Testis (tissue), 5 donors: ENCODE measurements at places on chromosomes 1 and 21. TPM values are rescaled to one million over a fixed set of nuclear protein-coding genes. Genes with fewer than 3 reads are reported as not detected.

Gene AMY1A
- total RNA-seq = not detected

Gene USH2A
- 1.6 TPM for total RNA-seq

Gene WDR47
- 40.4 TPM for total RNA-seq

DNA sequence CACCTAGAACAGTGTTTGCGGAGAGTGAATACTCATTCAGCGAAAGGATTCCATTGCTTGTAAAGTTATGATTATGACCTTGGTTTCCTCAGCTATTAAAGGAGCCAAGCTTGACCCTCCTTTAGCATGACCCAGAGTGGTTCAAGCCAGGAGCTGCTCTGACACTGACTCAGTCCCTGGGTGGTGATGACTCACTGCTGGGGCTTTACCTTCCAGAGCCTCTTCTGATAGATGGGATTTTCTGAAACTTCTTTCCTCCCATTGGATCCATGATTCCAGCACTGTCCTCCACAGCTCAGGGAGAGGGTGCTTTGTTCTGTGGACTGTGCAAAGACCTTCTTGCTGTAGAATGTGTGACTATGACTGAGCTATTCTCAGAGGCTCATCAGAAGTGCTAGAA lies 77.4 kb downstream of the S1PR1 start:
- DNase-seq = no peak

GRCh38 chr1:191760016-191760415 lies 398.2 kb upstream of the RGS18 start:
- DNase-seq = no peak

DNA sequence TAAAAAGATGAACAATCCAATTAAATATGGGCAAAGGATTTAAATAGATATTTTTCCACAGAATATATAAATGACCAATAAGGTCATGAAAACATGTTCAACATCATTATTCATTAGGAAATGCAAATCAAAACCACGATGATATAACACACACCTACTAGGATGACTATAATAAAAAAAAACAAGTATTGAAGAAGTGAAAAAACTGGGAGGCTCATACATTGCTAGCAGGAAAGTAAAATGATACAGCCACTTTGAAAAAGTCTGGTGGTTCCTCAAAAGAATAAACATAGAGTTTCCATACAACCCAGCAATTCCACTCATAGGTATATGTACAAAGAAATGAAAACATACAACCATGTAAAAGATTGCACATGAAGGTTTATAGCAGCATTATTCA lies 75.7 kb upstream of the RAB4A start:
- DNase-seq = no peak

Gene CASZ1
- total RNA-seq = 9.4 TPM

DNA sequence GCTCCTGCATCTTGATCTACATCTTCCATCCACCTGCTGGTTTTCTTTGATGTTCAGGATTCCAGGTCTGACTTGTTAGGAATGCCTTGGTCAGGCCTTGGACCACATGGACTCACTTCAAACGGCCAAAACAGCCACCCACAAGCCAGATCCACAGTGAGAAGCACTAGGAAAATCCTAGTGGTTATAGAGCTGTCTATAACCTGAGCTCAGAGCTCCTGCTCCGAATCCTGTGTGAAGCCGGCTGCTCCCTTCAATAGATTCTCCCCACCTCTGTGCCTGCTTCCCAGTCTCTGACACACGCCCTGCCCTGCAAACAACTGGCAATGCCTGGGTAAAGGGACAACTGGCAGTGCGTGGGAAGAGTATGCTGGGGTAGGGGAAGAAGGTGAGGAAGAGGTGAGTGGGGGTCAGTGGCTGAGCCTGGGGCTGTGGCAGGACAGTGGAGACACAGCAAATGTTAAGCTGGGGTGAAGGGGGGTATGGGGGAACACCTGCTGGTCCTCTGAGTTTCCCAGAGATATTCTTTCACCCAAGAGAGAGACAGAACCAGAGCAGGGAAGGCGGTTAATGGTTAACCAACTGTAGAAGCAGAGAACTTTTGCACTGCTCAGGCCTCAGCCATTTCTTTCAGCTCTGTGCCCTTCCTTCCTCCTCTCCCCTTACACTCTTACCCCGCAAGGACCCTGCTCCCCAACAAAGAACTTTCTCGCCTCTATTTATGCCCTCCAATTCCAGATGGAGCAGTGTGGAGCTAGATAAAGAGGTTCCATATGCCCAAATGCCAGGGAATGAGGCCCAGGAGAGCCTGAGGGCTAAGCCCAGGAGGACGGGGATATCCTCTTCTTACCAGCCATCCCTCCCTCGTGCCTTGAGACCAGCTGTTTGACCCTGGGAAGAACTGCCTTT lies 4.5 kb downstream of the PLXNA2 start:
- DNase-seq = no peak

DNA sequence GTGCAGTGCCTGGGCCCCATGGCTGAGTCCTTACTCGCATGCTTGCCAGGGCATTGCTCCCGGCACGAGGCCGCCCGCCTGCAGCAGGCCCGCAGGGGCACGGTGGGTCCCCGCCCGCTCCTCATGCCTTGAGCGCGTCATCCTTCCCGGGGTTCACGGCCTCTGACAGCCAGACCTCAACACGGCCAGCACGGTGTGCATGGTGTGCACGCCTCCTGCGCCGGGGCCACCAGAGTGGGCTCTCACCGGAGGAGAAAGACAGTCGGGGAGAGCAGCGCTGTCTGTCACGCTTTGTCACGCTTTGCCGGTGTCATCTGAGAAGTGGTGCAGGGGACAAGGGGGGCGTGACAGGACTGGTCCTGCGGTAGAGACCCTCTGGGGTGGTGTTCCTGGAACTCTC lies 11.9 kb upstream of the COL18A1 start:
- DNase-seq = no peak

DNA sequence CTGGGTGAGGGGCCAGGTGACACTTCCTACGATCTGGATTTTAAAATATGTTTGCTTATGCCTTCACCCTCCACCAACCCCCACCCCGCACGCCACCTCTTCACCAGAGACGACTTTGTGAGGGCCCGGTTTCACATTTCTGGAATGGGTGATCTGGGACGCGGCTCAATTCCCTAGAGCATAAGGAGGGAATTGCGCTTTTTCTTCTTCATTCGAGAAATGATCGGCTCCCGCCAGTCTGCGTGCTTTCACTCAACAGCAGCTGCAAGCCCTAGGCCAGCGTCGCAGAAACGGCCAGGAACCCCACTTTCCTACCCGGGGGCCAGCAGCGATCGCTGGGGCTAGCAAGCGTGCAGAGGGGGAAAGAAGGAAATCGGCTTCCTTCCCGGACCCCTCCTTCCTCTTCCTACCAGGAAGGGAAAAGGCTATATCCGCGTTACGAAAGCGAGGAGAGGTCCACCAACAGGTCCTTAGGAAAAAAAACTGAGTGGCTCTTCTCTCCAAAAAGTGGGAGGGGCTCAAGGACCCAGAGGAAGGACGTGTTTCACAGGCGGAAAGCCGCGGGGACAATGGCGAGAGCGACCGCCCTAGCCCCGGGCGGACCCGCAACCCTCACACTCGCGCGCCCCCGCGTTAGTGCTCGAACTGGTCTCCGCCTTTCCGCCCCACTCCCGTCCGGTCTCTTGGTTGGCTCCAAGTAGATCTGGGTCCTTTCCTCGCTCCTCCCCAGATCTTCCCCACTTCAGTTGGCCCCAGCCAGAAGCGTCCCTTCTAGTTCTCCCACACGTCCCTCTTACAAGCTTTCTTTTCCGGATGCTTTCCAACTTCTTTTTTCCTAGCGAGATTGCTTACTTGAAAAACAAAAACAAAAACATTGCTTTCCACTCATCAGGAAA lies 1.1 kb upstream of the ADAMTS1 start:
- DNase-seq = peak; percentile 84

GRCh38 chr1:29230204-29230552 lies 556 bp downstream of the MECR start:
- DNase-seq = no peak

DNA sequence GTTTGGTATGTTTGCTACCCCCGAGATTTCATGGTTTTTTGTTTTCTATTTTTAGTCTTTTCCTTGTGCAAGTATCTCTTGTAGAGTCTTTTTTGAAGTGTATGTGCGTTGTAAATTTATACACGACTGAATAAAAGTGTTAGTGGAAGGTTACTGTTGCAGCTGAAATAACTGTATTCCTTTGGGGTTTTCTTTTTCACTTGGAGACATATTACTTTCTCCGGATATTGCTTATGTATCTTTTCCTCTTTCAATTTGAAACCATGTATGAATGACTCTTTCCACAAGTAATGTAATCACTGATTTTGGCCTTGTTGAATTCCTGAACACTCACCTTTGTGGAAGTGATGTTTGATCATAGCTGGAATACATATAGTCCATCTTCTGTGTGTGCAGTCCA lies 956 bp downstream of the URB2 start:
- no peak for DNase-seq

- DNase-seq = no peak
Measured at GRCh38 chr1:216825557-216825956, 102.3 kb upstream of the ESRRG start.

Gene CFAP45
- total RNA-seq = 13.0 TPM
